Caudate nucleus (tissue), 63 donors: ENCODE measurements at places on chromosomes 1 and 21.

DNA sequence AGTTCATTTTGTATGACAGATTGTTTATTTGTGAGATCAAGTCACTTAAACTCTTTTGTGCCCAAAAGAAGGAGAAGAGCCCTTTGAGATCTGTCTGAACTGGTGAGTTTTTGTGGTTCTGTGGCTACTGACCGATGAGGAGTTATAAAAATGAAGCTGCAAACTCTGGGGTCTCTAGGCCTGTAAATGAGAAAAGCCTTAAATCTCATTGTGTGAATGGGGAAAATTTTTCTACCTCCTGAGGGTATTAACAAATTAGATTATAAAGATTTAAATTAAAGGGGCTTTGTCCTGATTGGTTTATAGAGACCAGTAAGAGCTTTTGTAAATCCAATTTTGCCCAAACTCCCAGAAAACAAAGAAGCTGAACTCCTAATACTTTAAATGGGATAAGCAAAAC lies 9.7 kb upstream of the KLF17 start:
- DNase-seq, result no peak

GRCh38 chr1:61370913-61371279 lies 288.5 kb downstream of the NFIA start:
- DNase-seq, result no peak

DNA sequence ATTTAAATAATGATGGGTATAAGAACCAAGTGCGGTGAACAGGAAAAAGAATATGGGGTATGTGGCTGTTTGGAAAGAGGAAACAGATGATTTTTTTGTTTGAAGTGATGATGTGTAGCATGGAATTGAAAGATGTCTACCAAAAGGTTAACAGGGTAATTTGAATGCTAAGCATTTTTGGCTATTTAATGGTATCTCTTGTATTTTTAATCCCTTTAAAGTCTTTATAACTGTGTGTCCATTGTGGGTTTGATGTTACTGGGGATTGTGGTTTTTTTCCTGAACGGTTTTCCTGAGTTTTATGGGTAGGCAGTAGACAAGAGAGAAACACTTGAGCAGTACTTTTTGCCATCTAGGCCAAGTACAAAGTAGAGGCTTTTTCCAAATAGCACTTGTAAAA lies 63.2 kb downstream of the PRDM2 start:
- no peak for DNase-seq

DNA sequence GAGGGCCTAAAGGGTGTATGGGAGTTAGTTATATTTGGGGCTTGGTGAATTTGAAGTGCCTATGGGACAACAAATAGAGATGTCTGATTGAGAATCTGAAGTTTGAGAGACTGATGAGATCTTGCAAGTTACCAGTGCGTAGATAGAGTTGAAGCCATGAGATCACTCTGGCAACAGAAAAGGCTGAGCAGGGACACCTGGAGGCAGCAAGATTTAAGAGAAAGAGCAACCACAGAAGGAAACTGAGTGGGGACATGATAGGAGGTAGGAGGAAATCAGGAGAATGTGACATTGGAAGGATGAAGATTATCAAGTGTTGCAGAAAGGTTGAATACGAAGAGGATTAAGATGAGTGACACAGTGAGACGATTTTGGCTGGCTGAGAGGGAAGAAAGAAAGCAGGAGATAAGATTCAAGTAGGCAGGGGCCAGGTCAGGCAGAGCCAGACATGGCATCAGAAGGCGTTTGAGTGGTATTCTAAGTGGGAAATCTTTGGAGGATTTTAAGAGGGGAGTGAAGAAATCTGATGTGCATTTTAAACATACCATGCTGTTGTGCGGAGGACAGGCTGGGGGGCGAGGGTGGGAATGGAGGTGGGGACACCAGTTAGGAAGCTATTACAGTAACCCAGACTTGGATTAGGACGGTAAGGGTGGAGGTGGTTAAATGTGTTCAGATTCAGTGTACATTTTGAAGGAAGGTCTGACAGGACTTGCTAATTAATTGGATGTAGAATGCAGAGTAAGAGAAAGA lies 3.0 kb upstream of the MPL start:
- no peak for DNase-seq

GRCh38 chr1:5820026-5820421 lies 172.2 kb downstream of the NPHP4 start:
- DNase-seq, result no peak

- DNase-seq, result no peak
These were observed 52.1 kb downstream of the ARID4B start for GRCh38 chr1:235275836-235276235.

DNA sequence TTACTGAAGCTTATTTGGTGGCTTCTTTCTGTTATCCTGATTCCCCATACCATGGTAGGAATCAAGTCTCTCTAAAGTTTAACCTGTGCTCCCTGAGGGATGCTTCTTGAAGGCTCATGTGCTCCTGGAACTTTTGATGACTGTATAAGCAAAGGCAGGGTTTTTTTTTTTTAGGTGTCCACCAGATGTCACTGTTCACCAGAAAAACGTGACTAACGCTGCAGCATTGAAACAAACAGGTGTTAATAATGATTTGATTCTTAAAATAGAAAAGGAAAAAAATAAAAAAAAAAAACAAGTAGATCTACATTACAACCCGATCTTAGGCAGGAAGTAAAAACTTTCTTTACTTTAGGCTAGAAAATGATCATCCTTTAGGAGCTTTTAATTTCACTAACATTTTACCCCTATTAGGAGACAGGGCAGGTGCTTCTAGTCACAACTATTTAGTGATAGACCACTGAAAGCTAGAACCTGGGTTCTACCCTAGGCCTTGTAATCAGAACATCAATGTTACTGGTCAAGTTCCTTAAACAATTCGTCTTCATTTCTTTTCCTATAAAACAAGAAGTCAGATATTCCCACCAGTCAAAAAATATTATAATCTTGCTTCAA lies 223.0 kb downstream of the PLA2G4A start:
- DNase-seq, result peak; percentile 3

DNA sequence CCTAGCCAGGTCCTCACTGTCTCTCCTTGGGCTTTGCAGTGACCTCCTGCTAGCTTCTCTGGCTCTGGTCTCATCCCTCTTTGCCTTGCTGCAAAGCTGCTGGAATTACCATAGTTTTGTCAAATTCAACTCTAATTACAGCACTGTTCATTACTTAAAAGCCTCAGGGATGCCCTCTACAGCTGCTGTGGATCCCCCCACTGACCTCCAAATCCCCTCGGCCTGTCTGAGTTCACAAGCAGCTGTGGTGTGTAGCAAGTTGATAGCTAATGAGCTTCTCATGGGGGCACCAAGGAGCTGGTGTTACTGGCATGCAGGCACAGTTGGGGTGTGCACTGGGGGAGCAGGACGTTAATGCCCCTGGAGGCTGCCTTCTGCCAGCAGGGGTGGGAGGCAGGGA lies 24.8 kb downstream of the NIPAL3 start:
- no peak for DNase-seq

GRCh38 chr1:156654700-156655099 lies 12.8 kb downstream of the BCAN start:
- DNase-seq, result no peak

- no peak for DNase-seq
These were observed 29.6 kb upstream of the DIPK1A start for GRCh38 chr1:92990828-92991227.

DNA sequence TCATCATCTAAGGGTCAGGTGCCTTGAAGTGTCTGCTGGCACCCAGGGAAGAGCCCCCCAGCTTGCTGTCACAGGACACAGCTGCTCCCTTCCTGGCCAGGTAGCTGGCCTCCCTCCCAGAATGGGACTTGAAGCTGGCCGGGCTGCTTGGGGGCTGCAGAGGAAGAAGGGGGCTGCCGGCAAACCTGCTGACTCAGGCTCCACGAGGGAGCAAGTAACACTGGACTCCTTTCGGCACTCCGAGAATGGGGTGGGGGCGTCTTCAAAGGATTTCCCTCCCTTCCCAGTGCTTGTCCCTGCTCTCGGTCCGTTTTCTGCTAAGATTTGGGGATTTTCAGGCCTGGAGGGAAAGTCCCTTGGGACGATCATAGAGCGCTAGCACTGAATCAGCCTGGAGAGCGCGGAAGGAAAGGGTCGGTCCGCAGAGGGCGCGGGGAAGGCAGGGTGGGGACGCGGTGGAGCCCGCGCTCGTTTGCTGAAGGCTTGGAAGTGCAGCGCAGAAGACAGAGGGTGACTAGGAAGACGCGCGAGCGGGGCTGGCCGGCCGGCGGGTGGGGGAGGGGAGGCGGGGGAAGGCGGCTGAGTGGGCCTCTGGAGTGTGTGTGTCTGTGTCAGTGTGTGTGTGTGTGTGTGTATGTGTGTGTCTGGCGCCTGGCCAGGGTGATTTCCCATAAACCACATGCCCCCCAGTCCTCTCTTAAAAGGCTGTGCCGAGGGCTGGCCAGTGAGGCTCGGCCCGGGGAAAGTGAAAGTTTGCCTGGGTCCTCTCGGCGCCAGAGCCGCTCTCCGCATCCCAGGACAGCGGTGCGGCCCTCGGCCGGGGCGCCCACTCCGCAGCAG lies at the start of gene CSF1:
CSF1 (plus strand) TSS at position 727 of the 840 bp plus-strand sequence. CDS start 175 bp downstream, outside the sequence.
- DNase-seq, result peak; percentile 64

DNA sequence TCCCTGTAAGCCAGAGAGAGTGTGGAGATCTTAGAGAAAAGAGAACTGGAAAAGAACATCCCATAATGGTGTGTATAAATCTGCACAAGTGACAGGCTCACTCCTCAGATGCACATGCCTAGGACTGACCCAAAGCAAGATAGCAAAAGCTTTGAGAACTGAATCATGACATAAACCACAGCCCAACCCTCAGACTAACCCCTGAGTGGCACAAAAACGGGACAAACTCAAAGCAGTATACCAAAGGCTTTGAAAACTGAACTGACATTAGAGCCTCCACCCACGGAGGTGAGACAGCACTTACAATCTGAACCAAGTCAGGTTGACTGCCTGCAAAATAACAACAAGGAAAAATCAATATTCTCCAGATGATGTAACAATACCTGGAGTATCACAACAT lies 70.8 kb downstream of the TIAM1 start:
- no peak for DNase-seq

GRCh38 chr1:164560556-164560955 lies 1.6 kb downstream of the PBX1 start:
- DNase-seq, result no peak

DNA sequence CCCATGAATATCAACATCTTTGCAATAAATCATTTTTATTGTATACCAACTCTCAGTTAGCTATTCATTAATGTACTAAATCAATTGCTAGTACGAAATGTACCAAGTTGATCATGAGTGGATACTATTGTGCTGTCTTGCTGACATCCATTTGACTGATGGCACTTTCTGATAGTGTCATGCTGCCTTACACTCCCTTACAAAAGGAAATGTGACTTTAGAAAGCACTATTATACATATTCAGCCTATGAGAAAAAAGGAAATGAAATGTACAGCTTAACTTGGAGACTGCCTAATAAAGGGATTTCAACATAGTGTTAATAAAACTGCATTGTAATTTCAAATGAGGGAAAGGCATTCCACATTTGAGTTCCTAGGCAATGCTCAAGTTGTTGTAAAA lies 52.2 kb downstream of the PLA2G4A start:
- DNase-seq, result no peak

GRCh38 chr1:210246447-210246846 lies 13.9 kb downstream of the SERTAD4 start:
- no peak for DNase-seq

DNA sequence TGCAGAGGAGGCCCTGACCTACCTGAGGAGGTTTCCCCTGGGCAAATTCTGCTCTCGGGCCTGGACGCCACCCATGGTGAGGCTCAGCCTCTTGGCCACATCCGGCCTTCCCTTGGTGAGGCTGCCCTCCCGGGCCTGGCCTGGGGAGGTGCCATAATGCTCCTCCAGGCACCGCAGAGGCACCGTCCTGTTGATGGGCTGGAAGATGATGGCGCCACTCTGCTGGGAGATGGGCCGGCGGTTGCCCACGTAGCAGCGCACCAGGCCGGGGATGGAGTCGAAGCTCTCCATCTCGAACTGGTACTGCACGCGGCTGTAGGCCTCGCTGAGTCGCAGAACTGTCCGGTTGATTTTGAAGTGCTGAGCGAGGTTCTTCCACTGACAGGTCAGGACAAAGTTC lies 92.7 kb downstream of the BCAR3 start:
- no peak for DNase-seq

GRCh38 chr1:157399343-157399983 lies 152.9 kb downstream of the FCRL5 start:
- no peak for DNase-seq

DNA sequence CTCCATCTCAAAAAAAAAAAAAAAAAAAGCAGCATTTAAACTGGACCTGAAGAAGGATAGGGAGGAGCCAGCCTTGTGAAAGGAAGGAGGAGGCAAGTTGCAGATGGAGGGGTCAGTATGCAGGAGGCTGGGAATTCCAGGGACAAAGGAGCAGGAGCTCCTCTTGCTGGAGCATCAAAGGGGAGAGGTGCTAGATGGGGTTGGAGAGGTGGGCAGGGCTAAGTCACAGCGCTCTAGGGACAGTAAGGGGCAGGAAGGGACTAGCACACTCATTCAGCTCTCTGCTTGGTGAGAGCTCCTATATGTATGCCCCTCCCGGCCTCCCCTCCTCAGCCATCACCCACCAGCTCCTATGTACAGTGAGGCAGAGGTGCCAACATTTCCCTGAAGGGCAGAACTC lies 26.8 kb downstream of the MAP7D1 start:
- no peak for DNase-seq

DNA sequence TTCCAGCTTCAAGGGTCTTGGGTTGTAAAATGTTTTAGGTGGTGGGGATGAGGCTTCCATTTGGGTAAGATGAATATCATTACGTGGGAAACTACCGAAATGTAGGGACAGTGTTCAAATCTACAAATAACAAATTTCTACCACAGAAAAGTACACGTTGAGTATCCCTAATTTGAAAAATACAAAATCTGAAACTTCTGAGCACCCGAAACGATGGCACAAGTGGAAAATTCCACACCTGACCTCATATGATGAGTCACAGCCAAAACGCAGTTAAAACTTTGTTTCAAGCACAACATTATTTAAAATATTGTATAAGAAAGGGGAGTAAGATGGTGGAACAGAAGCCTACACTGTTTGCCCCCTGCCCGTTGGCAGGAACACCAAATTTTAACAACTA lies 8.8 kb upstream of the HENMT1 start:
- DNase-seq, result no peak

GRCh38 chr1:177425199-177425598 lies 254.4 kb downstream of the BRINP2 start:
- DNase-seq, result no peak

GRCh38 chr1:41741244-41741643 lies 177.5 kb downstream of the HIVEP3 start:
- no peak for DNase-seq

DNA sequence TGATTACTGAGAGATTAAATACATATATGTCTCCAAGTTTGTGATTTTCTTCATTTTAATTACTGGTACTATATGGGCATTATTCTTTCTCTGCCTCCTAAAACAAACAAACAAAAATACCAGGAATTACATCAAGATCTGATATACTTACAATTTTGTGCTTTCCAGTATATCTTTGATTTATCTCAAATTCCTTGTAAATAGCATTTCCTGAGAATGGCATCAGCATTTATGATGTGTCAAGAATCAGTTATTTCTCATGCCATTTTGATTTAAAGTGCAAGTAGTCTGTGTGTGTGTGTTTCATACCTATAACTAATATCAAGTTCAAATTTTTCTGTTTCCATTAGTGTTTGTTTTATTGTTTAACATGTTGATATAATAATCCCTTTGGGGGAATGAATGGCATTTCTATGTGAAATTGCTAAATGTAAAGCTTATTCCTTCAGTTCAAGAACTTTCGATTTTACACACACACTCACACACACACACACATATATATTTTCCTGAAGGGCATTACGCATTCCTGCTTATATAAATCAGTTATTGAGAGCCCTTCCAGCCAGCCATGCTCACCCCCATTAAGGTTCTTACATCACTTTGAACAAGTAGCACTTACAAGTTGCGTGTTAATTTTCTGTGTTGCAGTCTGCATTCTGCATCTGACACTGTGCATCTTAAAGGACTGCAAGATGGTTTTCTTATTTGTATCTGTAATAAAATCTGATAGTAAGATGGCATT lies 102.7 kb downstream of the NEK7 start:
- no peak for DNase-seq
